SW 1271 (cell line): ENCODE measurements at places on chromosomes 12 and 14.

GRCh38 chr12:117885211-117885610 lies 83.6 kb downstream of the KSR2 start:
- no peak for DNase-seq

- peak; percentile 42 for DNase-seq
Observed at GRCh38 chr12:120677765-120678473, 9.0 kb upstream of the MLEC start.

DNA sequence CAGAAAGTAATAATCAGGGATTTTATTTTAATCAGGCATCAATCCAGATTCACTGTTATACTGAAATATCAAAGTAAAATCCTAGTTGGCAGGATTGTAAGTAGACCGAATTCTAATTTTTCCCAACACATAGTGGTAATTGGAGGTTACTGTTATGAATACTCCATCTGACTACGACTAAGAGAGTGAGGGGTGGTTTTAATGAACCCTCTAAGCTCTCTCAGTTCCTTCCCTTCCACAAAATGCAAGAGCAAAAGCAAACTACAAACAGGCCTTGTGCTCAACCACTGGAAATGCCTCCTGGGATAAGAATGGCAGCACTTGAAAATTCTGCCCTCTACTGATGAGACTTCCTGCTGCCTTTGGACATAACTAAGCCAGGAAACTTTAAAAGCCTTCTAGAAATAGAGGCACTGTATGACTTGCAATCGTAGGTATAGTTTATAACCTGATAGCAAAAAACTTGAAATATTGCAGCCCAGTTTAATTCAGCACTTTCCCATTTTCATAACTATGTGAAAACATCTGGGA lies 184.8 kb downstream of the SLC16A7 start:
- DNase-seq = peak; percentile 7

DNA sequence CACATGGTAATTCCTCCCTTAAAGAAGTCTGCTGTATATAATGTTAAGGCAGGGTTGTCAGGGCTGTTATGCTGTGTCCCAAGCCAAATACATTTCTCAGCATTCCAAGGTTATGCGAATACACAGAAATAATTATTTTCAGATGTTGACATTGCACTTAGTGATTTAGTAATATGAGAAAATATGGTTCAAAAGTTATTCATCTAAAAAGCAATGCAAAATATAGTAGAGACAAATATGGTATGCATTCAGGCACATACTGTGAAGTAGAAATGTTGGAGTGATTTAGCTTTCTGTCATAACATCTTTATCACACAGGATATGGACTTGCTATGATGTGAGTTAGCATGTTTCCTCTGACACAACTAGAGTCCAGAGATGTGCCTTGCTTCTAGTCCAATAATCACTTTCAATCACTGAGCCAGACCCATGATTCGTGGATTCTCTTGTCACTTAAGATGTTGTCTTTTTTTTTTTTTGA lies 70.0 kb downstream of the PDE3A start:
- no peak for DNase-seq

DNA sequence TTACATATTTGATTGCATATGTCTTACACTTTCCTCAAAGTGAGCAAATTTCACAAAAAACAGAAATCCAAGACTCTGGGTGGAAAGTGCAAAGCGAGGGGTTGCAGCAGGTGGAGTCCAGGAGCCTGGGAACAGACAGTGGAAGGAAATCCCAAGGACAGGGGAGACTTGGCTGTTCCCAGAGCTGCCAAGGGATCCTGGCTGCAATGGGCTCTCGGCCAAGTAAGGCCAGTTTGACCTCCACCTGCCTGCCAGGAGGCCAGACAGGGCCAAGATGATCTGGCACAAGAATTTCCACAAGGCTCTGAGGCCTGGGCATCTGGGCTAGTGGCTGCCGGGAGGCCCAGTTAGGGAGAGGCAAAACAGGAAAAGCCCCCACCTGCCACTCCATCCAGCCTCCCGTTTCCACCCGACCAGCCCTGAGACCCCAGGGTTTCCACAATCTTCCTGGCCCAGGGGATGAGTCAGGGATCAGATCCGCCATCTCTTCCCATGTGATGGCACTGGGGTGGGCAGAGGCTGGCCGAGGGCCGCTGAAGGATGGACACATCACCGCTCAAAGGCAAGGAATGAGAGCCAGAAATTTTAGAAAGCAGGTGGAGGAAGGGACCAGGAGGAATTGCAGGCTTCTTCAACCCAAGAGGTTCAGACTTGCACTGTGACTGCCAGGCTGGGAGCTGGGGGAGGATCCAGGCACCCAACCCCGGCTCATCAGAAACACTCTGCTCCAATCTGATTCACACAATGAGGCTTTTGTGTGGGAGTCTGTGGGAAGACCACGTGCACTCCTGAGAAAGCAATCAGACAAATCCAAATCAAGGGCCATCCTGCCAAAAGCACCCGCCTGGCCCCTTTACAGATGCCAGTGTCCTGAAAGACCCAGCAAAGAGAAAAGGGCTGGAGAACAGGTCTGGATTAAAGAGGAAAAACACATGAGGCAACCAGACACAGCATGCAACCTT lies 16.3 kb downstream of the SCARB1 start:
- no peak for DNase-seq

GRCh38 chr12:29082522-29082921 lies 66.6 kb upstream of the FAR2 start:
- DNase-seq = no peak

DNA sequence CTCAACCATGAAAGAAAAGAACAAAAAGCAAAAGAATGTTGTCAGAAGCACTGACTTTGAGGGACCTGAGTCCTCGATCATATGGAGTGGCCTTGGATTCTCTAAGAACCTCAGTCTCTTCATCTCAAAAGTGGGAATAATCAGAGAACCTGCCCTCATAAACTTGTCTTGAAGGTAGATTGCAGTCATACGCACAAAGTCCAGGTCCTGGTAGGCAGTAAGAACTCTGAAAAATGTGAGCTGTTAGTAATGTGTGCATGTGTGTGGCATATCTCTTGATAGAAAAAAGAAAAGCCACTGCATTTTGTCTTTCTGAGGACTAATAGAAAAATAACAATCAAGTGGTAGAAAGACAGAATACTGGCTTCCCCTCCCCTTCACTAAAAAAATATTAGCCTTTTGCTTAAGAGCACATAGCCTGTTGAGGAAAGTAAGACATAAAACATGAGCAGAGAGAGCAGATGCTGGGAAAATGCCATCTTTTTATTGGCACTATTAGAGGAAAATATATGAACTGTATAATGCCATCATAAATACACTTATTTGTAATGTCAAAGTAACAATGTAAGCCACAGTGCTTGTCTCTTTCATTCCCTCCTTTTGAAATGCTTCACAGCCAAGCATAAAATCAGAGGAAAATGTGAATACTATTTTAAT lies 205.1 kb upstream of the TBX3 start:
- DNase-seq = no peak

- DNase-seq = no peak
Observed at GRCh38 chr12:41064411-41064810, 123.7 kb upstream of the PDZRN4 start.

GRCh38 chr12:22858849-22859570 lies 234.0 kb downstream of the ETNK1 start:
- DNase-seq = no peak

GRCh38 chr14:100176811-100177327 lies 17.4 kb upstream of the DEGS2 start:
- DNase-seq = no peak

- DNase-seq = no peak
Observed at GRCh38 chr12:119683816-119684215, 15.9 kb downstream of the PRKAB1 start.

DNA sequence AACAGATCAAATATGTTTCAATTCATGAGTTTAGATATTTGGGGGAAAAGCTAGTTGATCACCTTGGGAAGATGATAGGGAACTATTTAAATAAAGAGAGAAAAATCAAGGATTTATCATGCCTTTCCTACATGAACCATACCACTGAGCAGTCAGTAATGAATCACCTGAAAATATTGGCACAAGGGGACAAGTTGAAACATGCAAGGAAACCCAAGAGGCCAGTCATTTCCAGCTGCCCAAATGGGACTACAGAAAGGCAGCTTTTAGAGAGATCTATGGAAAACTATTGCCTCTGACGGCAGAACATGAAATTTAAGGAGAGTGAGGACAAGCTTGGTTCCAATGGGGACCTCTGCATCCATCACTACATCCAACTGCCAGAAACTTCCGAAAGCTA lies 14.1 kb upstream of the ETV6 start:
- no peak for DNase-seq
